ENCODE measurements at places on chromosomes 7 and 10.

DNA sequence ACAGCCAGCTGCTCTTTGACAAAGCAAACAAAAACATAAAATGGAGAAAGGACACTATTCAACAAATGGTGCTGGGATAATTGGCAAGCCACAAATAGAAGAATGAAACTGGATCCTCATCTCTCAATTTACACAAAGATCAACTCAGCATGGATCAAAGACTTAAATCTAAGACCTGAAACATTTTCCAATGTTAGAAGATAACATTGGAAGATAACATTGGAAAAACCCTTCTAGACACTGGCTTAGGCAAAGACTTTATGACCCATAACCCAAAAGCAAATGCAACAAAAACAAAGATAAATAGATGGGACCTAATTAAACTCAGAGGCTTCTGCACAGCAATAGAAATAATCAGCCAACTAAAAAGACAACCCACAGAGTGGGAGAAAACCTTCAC, 425.7 kb upstream of the SEMA3D start:
- DNase-seq, result no peak

DNA sequence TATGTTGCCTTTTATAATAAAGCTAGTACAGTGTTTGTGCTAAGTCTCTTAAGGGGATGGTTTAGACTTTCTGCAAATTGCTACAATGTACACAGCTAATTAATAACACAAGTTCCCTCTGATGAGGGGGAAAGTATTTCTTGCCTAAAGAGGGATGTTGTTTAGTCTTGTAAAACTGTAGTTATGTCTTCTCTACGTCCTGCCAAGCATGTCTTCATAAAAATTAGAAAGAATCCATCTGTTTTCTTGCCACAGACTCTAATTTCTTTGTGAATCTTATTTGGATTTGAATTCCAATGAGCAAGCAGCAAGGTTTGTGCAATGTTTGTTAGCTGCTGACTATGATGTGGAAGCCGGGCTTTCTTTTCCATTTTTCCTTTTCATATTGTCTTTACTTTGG, 28.2 kb downstream of the ADARB2 start:
- DNase-seq, result no peak

DNA sequence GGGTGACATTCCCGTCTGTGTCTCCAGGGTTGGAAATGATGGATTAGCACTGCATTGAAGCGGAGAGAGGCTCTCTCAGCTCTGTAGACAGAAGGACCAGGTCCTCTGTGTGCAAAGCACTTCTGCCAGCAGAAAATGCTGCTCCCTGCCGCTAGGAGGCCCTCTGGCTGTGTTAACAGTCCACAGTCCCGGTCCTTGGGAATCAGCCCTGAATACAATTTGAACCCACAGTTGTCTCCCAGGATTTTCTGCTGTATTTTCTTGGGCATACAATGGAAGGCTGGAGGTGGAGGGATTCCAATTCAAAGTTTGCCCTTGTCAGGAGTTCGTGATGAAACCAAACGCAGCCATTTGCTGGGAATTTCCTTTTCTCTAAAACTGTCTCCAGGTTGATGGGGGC, 205.2 kb downstream of the GLRX3 start:
- DNase-seq, result no peak

DNA sequence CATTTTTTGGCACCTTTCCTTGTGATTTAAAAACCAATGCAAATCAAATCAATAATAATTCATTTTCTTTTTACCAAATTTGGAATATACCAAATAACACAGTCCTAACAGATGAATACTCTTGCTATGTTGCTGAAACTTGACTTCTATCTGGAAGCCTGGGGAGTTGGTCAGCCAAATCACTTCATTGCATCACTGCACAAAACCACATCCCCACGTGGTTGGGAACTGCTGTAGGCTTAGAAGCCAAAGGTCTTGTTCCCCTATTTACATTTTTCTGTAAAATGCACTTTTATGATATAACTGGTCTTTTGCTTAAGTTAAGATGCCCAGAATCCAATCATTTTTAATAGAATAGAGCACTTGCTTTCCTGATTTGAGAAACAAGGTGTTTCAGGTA, 15.2 kb downstream of the GPR85 start:
- no peak for DNase-seq

DNA sequence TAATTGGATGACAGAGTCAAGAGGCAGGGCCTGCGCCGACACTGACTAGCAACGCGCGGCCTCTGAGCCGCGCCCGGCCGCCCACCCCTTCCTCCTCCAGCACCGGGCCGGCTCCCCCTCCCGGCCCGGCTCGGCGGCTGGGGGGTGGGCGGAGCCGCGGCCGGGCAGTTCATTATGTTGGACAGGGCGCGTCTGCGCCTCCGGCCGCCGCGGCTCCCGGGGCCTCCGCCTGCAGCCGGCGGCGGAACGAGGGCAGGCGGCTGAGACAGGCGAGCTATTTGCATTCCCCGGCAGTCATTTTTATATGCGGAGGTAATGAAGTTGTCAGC, 106.7 kb downstream of the SNX10 start:
- DNase-seq, result no peak

GRCh38 chr10:77904100-77904840, 22.3 kb downstream of the DLG5 start:
- DNase-seq, result no peak

- DNase-seq, result no peak
These were observed 135.3 kb upstream of the ITGB1 start for GRCh38 chr10:33093362-33093761.

DNA sequence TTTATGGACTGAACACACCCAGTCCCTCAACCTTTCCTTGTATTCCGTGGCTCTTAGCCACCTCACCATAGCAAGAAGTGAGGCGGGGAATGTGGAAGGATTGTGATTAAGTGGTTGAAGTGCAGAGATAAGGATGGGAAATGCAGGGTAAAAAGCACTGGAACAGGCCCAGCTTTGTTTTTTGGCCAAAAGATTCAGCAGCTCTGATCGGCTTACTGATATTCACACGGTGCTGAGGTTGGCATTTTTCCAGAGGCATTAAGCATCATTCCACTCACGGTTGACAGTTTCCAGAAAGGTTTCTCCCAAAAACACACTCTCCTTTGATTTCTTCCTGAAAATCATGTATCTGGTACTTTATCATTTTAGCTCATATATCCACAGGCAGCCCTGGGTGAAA, 544.2 kb downstream of the CNTNAP2 start:
- no peak for DNase-seq

DNA sequence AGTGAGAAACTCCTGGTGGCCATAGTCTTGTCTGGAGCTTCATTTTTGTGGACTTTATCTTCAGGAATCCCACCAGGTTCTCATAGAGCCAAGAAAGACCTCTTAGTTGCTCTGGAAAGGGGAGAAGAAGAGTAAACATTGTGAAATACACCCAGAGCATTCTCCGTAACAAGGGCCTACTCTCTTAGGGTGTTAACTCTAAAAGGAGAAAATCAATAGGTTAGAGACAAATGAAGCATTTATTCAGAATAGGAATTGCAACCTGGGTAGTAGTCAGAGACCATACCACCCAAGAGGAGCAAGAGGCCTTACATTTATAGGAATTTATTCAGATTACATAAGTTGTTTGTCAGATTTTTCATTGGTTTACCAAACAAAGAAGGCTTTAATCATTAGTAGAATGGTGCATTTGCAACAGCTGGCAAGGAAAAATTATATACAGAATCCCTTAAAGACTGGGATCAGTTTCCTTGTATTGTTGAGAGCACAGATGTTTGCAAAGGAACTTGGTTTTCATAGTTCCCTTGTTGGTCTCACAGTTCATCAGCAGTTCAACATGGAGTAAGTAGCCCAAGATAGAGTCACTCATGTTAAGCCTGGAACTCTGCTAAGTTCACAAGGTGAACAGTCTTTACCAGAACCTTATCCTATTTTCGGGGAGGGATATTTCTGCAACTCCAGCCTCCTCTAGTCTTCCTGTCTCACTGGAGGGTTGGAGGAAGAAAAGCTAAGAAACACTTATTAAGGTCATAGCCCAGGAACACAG, 53.2 kb upstream of the TMEM140 start:
- no peak for DNase-seq

Data from stimulated activated CD4-positive, alpha-beta T cell treated with anti-CD3 and anti-CD28 coated beads, TNF-alpha, amount 100 ng/mL, for 48 hours (primary cell).